Activated CD4-positive, CD25-positive, alpha-beta regulatory T cell treated with anti-CD3 and anti-CD28 coated beads, Interleukin-2, amount 50 U/mL, for 24 hours (primary cell): ENCODE measurements at places on chromosomes 16 and 17.

- peak; percentile 76 for ATAC-seq
Observed at GRCh38 chr17:44655983-44656710, at the start of gene MEIOC. Gene MEIOC (plus strand): TSS chr17:44656468. CDS start chr17:44656614, 146 bp downstream.

GRCh38 chr16:13120557-13120956 lies 219.2 kb downstream of the SHISA9 start:
- ATAC-seq, result no peak

DNA sequence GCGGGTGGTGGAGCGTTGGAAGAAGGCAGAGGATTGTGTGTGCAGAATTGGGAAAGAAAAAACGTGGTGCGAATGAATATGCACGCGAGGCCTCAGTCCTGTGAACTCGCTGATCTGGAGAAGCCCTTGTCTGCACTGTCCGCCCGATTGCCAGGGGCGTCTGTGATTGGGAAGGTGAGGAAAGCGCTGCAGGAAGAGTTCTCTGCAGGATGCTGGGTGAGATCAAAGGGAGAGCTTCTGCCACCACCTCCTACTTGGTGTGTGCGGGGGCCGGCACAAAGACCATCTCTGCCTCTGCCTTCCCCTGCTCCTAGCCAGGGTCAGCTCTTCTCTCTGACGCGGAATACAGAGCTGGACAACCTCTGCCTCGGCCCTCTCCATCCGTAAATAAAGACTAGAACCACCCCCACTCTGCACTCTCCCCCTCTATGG lies 841 bp upstream of the RAB5C start:
- no peak for ATAC-seq

- ATAC-seq, result no peak
Observed at GRCh38 chr17:30975042-30975820, 4.4 kb downstream of the RNF135 start.

GRCh38 chr17:58991718-58992331 lies 114.9 kb downstream of the TRIM37 start:
- no peak for ATAC-seq

- no peak for ATAC-seq
Observed at GRCh38 chr16:83356266-83356665, 451.5 kb upstream of the HSBP1 start.
